Activated CD4-positive, alpha-beta T cell treated with anti-CD3 and anti-CD28 coated beads, Interleukin-2, amount 10 ng/mL, durations not matched to agents 24 days and 14 days (primary cell): ENCODE measurements at places on chromosomes 13 and 19. TPM values are rescaled to one million over a fixed set of nuclear protein-coding genes. Genes with fewer than 3 reads are reported as not detected.

DNA sequence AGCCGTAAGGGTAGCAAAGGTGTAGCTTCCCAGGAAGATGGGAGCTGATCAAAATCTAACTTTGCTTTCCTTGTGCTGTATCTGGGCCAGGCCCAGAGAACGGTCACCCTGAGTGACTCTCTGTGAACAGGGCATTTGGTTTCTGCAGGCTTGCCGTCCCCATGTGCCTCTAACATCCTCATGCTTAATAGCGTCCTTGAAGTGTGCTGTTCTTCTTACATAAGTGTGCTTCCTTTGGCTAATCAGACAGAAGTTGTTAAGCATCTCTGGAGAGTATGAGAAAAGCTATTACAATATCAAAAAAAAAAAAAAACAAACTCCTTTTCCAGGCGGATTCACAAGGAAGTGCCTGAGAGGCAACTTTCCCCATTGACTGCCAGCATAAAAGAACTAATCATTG lies 503.7 kb downstream of the DIAPH3 start:
- H3K27ac ChIP-seq = no peak overlapping the region
- H3K4me1 ChIP-seq = no peaks in the 10 kb centered on the region
- no peaks in the 10 kb centered on the region for H3K27me3 ChIP-seq
- no peaks in the 10 kb centered on the region for H3K36me3 ChIP-seq
- no peak overlapping the region for H3K4me3 ChIP-seq

- H3K36me3 ChIP-seq = no peaks in the 10 kb centered on the region
- DNase-seq = no peak
- H3K27me3 ChIP-seq = peaks cover 4% of the 10 kb centered on the region
- H3K4me3 ChIP-seq = no peak overlapping the region
- no peak overlapping the region for H3K27ac ChIP-seq
Measured at GRCh38 chr13:51920267-51920666, 58.5 kb downstream of the CCDC70 start.

Gene ALOX5AP
- total RNA-seq = 33.3 and 33.4 TPM in 2 replicates

- no peaks in the 10 kb centered on the region for H3K4me1 ChIP-seq
- peaks cover 48% of the 10 kb centered on the region for H3K36me3 ChIP-seq
- no peak overlapping the region for H3K27ac ChIP-seq
- H3K27me3 ChIP-seq = no peaks in the 10 kb centered on the region
- no peak for DNase-seq
Measured at GRCh38 chr19:39377373-39378362, 13.2 kb downstream of the PAF1 start.

DNA sequence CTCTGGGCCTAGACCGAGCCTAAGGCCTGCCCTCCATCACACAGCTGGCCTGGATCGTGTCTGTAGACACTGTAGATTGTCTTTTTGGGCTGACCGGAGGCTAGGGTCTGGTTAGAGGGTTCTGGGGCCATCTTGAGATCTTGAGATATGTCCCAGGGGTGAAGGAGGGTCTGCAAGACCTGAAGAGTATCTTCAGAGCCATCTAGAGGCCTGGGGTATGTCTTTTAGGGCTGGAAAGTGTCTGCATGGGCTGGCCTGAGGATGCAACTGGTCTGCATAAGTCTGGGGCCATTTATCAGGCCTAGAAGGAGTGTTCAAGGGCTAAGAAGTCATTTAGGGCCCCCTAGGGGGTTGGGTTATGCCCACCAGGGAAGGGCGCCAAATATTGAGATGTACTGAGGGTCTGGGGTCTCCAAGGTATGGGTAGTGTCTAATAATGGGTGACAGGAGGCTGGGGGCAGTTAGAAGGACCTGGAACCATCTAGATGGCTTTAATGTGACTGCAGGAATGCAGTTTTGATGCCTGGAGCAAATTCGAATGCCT lies 555 bp downstream of the SCAF1 start:
- DNase-seq = no peak
- no peaks in the 10 kb centered on the region for H3K27me3 ChIP-seq
- peak overlapping the region; percentile 97 for H3K4me3 ChIP-seq
- H3K36me3 ChIP-seq = peaks cover 16% of the 10 kb centered on the region

GRCh38 chr19:6412447-6413091 lies 12.0 kb downstream of the KHSRP start:
- DNase-seq = peak; percentile 82
- H3K4me3 ChIP-seq = no peak overlapping the region
- peaks cover 28% of the 10 kb centered on the region for H3K36me3 ChIP-seq
- no peaks in the 10 kb centered on the region for H3K27me3 ChIP-seq

DNA sequence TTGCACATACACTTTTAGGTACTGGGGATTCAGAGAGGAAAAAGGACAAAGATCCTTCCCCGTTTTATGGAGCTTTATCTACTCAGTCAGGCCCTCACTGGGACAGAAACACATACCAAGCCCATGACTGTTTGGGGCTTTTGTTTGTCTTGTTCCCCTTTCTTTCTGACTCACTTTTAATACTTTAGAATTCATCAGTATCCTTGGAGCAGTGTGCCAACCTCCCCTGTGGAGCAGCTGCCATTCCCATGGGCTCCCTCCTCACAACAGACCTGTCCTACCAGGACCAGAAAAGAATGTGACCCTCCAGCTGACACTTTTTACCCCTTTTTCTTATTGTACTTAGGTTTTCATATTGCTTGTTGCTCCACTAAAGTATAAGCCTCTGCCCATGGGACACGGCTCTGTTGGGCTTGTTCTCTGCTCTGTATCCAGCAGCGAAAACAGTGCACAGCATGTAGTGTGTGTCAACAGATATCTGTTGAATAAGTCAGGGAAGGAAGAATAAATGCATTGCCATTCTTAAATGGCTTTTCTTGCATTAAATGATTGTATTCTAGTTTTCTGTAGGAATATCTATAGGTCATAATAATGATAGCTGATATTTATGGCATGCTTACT lies 431.1 kb downstream of the EFNB2 start:
- no peak overlapping the region for H3K27ac ChIP-seq
- H3K36me3 ChIP-seq = no peaks in the 10 kb centered on the region
- H3K27me3 ChIP-seq = no peaks in the 10 kb centered on the region
- DNase-seq = no peak
- H3K4me1 ChIP-seq = no peaks in the 10 kb centered on the region

DNA sequence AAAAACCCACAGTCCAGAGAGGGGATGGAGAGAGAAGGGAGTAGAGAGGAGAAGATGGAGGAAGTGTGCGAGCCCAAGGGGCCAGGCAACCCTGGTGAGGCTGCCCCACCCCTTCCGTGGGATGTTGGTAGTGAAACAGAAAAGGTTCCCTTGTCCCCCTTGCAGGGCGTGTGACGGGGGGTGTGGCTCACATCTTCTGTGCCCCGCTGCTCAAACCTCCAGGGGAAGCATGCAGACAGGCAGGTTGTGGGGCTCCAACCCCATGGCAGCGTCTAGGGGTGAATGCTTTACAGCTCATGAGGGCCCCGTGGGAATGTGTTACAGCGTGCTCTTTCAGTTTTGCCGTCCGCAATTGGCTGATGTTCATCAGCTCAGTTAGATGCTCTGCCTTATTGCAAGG lies 14.7 kb upstream of the EVI5L start:
- no peak overlapping the region for H3K27ac ChIP-seq
- H3K27me3 ChIP-seq = peaks cover 22% of the 10 kb centered on the region
- DNase-seq = no peak
- H3K36me3 ChIP-seq = peaks cover 6% of the 10 kb centered on the region
- H3K4me1 ChIP-seq = peaks cover 5% of the 10 kb centered on the region
- peak overlapping the region; percentile 36 for H3K4me3 ChIP-seq

Gene AP1M2
- not detected in 2 replicates for total RNA-seq

GRCh38 chr19:23758187-23759074 lies at the start of gene ZNF681:
ZNF681 (minus strand) TSS chr19:23758891; CDS start chr19:23758749, 142 bp downstream.
- H3K27me3 ChIP-seq = no peaks in the 10 kb centered on the region
- H3K27ac ChIP-seq = peak within 1 kb of the TSS; percentile 92
- H3K36me3 ChIP-seq = peaks cover 24% of the 10 kb centered on the region
- H3K4me3 ChIP-seq = peak within 1 kb of the TSS; percentile 95
- peaks cover 8% of the 10 kb centered on the region for H3K4me1 ChIP-seq

DNA sequence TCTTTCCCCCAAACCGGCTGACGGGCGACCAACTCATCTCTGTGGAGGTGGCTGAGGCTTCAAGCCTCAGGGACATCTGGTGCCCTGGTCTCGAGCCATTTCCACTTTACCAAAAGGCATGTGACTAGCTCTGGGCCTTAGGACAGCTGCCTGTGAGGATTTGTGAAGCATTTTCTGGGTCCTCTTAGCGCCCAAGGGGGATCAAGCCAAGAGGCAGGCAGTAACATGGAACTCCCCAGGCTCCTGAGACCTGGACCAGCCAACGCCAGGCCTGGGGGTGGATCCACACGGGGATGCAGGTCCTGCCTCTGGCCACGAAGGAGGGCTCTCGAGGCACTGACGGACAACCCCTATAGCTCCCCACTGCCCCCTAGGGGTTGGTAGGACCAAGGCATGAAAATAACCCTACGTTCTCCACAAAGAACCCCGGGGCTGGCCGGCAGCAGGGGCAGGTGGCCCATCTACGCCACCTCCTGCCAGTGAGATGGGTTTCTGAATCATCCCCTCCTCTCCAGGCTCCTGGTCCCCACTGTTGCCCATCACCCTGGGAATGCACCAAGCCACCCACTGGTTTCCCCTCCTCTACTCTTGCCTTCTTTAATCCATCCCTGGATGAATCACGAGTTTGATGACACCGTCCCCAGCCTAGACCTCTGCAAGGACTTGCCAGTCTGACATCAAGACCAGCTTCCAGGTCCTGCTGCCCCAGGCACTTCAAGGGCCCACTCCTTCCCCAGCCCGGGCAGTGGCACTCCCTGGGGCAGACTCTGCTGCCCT lies 7.0 kb upstream of the MYDGF start:
- H3K27me3 ChIP-seq = no peaks in the 10 kb centered on the region
- DNase-seq = peak; percentile 74
- no peak overlapping the region for H3K4me3 ChIP-seq
- no peaks in the 10 kb centered on the region for H3K4me1 ChIP-seq
- peaks cover 19% of the 10 kb centered on the region for H3K36me3 ChIP-seq

DNA sequence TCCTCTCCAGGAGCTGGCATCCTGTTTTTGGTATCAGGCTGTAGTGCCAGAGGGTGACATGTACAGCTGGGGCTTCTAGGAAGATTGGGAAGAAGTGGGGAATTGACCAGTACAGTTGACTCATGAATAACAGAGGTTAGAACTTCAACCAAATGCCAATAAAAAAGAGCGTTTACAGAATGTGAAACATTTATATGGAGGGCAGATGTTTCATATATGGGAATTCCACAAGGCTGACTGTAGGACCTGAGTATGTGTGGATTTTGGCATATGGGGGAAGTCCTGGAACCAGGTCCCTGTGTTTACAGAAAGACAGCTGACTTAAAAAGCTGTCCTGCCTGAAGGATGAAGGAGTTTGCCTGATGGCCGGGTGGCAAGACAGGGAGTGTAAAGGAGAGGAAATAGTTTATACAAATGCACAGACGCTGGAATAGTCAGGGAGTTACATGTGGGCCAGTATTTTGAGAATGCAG lies 5.2 kb downstream of the CHAMP1 start:
- peaks cover 54% of the 10 kb centered on the region for H3K36me3 ChIP-seq
- H3K4me3 ChIP-seq = no peak overlapping the region
- peaks cover 41% of the 10 kb centered on the region for H3K4me1 ChIP-seq

GRCh38 chr13:93771782-93772181 lies 545.2 kb downstream of the GPC6 start:
- no peak overlapping the region for H3K4me3 ChIP-seq
- no peak for DNase-seq
- no peaks in the 10 kb centered on the region for H3K4me1 ChIP-seq
- H3K27me3 ChIP-seq = no peaks in the 10 kb centered on the region

Gene CBARP
- total RNA-seq = 1.7 and 1.9 TPM in 2 replicates

Gene ZNF540
- total RNA-seq = 0.38 and 0.49 TPM in 2 replicates

Gene PEAK3
- total RNA-seq = 0.09 TPM in 1 of 2 replicates, not detected in the other

DNA sequence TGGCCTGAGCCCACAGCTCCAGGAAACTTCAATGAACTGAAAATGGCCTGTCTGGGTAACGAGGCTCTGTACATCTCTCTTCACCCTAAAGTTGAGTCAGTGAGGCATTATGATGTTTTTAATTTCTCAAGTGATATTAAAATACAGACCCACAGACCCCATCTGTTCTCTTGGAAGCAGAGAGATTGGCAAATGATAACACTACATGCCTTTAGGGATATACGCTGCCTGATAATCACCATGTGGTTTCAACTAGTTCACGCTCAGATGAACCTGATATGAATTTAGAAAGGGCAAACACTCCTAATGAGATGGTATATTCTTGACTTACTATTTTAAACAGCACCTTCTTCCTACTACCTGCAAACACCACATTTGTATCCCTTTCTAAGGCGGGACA lies 127.5 kb downstream of the RFC3 start:
- no peak overlapping the region for H3K4me3 ChIP-seq
- no peaks in the 10 kb centered on the region for H3K27me3 ChIP-seq
- H3K27ac ChIP-seq = no peak overlapping the region

- H3K27me3 ChIP-seq = no peaks in the 10 kb centered on the region
- no peaks in the 10 kb centered on the region for H3K4me1 ChIP-seq
Measured at GRCh38 chr13:94444826-94445225, 34.7 kb downstream of the DCT start.

Gene PEX11G
- 1.1 and 1.2 TPM in 2 replicates for total RNA-seq

DNA sequence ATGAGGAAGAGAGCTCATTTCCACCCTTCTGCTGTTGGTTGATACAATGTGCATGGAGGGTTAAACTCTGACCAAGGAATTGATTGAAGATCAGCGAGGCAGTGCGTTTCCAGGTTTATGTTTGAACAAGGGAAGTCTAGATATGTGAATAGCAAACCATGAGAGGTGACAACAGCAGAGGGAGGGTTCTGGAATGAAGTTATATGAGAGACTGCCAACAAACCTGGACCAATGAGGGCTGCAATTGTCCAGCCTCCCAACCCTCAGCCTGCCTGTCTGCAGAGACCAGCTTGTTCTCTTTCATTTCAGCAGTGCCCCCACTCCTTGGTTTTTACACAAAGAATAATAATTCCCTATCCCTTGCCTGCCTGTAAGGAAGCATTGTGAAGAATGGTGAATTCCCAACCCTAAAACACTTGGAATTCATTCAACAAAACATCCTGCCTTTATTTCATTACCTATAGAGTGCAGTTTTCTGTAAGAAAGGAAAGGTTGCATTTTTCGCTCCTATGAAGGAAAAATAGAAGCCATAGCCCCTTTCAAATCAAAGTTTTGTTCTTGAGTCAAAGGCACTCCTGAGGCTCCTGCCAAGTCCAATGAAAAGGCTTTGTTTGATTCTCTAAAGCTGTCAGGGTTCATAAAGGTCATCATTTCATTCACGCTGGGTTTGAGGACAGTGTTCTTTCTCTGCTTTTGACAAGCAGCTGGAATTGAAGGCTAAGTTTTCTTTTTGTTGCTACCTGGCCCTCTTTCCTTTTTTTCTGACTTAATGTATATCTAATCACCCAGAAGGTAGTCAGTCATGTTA lies 53.6 kb upstream of the ABCC4 start:
- no peak overlapping the region for H3K27ac ChIP-seq
- H3K4me3 ChIP-seq = no peak overlapping the region
- no peaks in the 10 kb centered on the region for H3K4me1 ChIP-seq
- DNase-seq = no peak
- no peaks in the 10 kb centered on the region for H3K36me3 ChIP-seq
- H3K27me3 ChIP-seq = no peaks in the 10 kb centered on the region

Gene TYROBP
- total RNA-seq = not detected in 2 replicates

DNA sequence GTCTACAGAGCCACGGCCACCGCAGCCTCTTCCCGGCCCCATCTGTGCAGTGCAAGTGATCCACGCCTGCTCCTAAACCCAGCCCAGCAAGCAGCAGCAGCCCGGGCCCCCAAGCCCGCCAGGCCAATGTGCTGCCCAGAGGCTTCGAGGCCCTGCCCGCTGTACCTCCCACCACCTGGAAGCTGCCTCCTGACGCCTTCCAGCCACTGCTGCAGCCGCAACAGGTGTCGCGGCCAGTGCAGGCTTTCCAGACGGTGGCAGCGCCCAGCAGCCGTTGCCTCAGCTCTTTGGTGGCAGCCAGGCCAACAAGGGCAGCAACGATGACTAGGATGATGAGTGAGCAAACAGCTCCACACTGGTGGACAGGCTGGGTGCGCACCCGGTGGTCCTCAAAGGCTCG lies 50.2 kb upstream of the TPM4 start:
- no peaks in the 10 kb centered on the region for H3K36me3 ChIP-seq
- H3K4me3 ChIP-seq = no peak overlapping the region
- H3K4me1 ChIP-seq = no peaks in the 10 kb centered on the region
- DNase-seq = no peak
- no peak overlapping the region for H3K27ac ChIP-seq
- peaks cover 7% of the 10 kb centered on the region for H3K27me3 ChIP-seq

Gene EBPL
- 49.0 and 52.3 TPM in 2 replicates for total RNA-seq
